ENCODE measurements at places on chromosomes 11 and 22.
A peak's percentile ranks its signal among the peaks of the same experiment; 100 is the strongest.

DNA sequence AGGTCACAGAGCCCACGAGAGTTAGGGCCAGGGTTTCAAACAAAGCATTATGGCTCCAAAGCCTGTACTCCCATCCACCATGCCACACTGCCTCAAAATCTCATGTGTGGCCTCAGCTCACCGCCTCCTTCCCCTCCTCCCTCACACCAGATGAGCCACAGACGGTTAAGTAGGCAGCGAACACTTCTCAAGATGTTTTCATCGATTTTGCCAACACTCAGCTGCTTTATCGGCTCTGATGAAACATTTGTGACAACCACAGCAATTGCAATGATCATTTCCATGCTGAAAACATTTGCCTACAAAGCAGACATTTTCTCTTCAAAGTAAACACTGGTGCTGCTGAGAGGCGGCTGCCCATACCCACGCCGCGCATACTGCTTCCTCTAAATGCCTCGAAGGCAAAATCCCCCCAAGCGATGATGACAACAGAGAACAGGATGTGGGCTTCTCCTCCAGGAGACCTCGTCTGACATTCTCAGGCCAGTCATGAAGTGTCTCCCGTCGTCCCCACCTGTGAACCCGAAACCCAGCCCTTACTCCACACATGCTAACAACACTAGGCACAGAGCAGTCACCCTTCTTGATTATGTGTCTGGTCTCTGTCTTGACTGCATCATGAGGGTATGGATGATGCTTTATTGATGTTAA, 599.2 kb downstream of the SOX6 start:
- no peak for DNase-seq

DNA sequence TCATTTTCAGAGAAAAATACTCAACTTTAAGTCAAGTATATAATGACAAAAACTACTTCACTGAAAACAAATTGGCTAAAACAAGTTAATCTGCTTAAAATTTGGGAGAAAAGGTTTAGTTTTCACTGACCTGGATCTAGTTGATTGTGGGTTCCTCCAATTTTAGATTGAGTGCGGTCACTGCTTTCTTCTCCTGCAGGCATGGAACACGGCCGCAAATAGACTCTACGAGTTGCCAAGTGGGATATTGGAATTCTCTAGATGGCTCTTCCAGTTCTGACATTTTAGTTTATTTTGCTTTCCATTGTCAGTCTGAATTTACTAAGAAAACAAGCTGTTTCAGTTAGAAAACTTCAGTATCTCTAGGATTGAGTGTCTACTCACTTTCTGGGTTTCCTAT, 12.3 kb downstream of the OR4C5 start:
- no peak for DNase-seq

- DNase-seq: no peak
These were observed 20.6 kb downstream of the FLRT1 start for GRCh38 chr11:64056213-64056785.

DNA sequence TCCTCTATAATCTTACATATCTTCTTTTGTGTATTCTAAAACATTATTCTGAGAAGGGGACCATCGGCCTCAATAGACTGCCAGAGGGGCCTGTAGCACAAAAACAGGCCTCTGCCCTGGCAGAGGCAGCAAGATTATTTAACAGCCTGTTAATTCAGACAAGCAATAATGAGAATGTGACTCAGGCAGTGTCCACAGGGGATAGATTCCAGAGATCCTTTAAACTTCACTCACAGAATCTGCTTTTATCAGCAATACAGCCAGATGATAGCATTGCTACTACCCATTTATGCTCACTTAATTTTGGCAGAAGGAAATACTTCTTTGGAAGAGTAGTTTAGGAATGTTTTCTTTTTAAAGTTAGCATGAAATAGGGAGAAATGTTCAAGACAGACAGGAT, 44.9 kb downstream of the AAMDC start:
- no peak for DNase-seq

DNA sequence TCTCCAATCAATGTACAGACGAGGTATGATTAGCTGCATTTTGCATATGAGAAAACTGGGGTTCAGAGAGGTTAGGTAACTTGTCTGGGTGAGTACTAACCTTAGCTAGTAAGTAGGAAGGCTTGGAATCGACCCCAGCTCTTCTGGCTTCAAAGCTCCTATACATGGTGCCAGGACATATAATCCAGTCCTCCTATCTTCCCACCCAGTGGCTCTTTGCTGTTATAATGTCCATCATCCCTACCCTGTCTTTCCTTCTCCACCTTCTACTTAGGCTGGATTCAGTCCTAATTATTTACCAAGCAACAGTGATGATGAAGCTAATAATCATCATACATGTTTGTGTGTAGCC, 20.0 kb downstream of the EHF start:
- DNase-seq: no peak

GRCh38 chr11:77392842-77393241, 81.1 kb downstream of the PAK1 start:
- DNase-seq: no peak

GRCh38 chr11:65575568-65576231, at the start of gene EHBP1L1:
EHBP1L1 (plus strand) TSS chr11:65576053; CDS start chr11:65576303, 250 bp downstream.
- DNase-seq: no peak

DNA sequence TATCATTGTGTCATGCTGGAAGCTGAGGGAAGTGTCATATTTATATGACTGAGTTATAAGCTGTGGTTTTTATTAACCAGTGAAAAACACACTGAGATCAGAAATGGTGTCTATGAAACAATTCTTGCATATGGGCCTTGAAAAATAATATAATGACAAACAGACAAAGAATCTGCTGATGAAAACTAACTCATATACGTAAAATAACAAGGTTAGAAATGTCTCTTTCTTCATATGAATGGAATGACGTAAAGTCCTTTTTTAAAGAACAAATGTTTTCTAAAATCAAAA, 48.8 kb upstream of the PHF21B start:
- DNase-seq: peak; percentile 34

DNA sequence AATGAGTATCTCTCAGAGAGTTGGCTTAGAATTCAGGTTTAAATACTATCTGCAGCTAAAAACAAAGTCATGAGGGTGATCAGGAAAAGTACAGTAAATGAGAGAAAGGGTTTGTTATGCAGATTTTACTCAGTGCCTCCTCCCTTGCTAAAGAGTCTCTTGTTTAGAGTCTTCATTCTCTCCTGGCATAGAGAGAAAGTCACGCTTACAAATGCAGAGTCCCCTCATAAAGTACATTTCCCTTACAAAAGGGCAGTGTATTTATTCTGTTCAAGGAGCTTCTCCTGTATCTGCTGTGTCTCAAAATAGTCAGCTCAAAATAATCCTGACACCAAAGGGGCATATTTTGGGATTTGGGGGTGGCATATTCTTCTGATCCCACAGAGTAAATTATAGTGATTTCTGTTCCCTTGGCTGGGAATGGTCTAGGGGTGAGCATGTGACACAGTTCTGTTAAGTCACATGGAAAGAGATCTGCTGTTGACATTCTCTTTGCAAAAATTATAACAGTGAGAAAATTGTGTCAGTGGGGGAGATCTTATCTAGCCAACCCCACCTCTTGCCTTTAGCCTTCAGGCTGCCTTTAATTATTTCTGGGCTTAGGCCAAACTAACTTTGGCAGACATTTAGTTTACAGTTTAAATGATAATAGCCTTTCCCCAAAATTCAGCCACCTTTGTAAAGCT, 102.9 kb downstream of the MTNR1B start:
- no peak for DNase-seq

GRCh38 chr11:126890561-126890960, 110.0 kb downstream of the KIRREL3 start:
- no peak for DNase-seq

Measured in LHCN-M2 (cell line).